Fibroblast of skin of left quadriceps (primary cell): ENCODE measurements at places on chromosomes 2 and 18.

GRCh38 chr2:46006473-46007025 is 290.7 kb upstream of the EPAS1 start:
- no peak for DNase-seq

- no peak for DNase-seq
These were observed 110.9 kb downstream of the BCL2 start for GRCh38 chr18:63208676-63209075.

DNA sequence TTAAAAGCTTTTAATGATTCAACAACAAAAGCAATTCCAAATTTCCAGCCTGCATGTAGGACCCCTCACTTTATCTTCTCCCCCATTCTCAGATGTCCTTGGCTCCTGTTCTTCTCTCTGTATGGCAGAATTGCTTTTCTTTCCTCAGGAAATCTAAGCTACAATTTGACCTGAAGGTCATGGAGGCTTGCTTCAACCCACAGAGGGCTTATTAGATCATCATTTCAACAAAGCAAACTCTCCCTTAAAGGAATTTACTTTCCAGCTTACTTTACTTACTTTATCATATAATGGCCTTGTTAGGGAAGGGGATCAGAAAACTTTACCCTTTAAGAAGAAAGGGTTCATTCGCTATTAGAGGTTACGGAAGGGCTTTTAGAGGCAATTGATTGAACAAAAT is 211.5 kb downstream of the RAD51AP2 start:
- no peak for DNase-seq

DNA sequence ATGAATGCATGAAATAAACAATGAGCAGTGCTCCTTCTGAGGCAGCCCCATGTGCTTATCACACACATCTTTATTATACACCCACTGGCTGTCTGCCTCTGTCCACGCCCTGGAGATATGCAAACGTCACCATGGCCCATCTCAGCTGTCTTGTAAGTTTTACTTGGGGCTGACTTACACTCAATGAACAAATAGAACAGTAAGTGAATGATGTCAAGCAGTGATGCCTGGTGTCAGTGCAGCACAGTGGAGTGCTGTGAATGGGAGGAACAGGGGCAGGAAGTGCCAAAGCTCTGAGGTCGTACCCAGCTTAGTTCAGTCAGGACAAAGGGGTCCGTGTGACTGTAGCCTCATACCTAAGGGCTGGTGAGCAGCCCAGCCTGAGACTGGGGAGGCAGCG is 659.5 kb upstream of the HS6ST1 start:
- DNase-seq, result no peak

DNA sequence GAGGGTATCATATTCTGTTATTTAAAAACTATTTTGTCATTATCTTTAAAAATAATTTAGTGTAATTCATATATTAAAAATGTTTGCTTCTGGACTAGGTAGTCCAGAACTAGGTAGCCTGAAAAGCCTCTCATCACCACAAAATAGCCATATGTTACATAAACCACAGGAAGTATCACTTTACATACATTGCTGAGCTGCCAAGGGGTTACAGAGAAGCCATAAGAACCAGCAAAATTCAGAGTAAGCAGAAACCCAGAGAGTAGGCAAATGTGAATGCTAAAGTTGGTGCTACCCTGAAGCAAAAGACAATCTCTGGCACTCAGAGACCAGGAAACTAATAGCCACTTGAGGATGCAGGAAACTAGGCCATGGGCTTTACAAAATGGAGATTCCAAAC is 60.9 kb downstream of the LOXHD1 start:
- no peak for DNase-seq

GRCh38 chr18:32440518-32440917 is 30.2 kb downstream of the GAREM1 start:
- no peak for DNase-seq

DNA sequence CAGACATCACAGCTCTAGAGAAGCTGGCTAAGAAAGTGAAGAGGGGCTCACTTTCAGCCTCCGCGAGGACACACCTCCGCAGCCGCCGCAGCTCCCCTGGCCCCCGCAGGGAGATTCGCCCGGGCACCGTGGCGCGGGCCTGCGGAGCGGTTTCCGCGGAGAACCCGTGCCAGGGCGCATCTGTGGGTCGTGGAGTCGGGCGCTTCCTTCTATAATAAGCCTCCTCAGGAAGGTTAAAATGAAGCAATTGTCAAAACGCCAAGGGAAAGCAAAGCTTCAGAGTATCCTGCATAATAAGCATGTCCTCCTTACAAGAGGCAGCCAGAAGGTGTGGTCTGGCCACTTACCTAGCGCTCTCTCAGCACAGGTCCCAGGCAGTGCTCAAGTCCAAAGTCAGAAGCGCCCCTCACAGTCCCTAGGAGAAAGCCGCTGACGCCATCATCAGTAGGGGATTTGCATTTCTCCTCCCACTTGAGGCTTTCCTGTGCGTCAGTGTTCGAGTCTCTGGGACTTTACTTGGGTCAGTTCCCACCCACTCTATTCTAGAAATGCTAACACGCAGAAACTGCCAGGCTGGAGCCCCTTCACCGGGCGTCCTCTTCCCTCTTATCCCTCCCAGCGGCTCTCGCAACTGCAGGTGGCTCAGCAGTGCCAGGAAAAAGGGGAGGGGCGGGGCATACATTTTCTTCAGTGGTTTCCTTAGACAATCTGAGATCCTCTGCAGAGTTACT is at the start of gene STAT4:
TSS of gene STAT4 (minus strand) at position 395 of the 731 bp plus-strand sequence. CDS start 2,791 bp downstream, outside the sequence.
- no peak for DNase-seq

GRCh38 chr2:19033240-19033639 is 325.2 kb downstream of the OSR1 start:
- DNase-seq, result no peak

- DNase-seq, result no peak
These were observed 9.5 kb downstream of the PASK start for GRCh38 chr2:241139531-241140444.

DNA sequence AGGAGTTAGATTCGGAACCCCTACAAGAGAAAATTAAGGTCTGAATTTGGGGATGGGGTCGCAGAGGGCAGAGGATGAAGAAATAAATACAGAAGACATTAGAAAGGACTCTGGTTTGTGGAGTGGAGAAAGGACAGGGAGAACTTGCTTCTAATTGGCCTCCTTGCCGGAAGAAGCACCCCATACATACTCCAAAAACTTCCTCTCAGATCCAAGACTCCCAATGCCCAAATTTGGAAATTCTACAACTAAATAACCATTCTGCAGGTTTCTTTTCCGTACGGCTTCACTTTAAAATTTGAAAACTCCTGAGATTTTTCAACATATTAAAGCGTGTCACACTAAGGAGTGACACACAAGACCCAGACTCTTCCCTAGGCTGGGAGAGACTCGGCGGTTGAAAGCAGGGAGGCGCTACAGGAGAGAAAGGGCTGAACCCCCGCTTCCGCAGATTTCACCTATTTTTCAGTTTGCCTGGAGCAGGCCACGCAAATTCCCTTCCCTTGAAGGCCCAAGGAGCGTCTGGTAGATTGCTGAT is 478 bp downstream of the CLHC1 start:
- no peak for DNase-seq

DNA sequence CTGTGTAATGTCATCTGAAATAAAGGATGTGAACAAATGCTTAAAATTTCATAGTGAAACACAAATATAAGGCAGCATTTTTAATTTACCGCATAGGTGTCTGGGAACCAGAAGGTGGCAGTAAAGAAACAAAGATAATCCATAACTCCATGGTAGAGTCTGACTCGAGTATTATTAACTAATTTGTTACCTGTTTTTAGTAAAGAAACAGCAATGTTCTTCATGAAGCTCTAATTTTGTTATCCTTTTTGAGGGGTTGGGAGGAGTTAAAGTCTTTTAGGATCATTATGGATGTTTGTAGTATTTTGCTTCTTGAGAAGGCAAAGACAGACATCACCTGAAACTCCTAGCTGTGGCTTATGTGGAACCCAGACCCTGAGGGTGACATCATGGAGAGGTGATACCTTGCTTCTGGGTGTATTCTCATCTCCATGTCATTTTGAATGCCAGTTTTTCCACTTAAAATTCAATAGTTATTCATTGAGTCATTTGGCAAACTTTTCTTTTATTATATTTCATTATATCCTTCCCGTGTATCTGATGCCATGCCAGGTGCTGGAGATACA is 286.2 kb upstream of the EPAS1 start:
- peak; percentile 24 for DNase-seq

GRCh38 chr18:24942144-24942543 is 409.8 kb downstream of the ZNF521 start:
- DNase-seq, result no peak
